ENCODE measurements at places on chromosomes 5 and 9.
A peak's percentile ranks its signal among the peaks of the same experiment; 100 is the strongest.

DNA sequence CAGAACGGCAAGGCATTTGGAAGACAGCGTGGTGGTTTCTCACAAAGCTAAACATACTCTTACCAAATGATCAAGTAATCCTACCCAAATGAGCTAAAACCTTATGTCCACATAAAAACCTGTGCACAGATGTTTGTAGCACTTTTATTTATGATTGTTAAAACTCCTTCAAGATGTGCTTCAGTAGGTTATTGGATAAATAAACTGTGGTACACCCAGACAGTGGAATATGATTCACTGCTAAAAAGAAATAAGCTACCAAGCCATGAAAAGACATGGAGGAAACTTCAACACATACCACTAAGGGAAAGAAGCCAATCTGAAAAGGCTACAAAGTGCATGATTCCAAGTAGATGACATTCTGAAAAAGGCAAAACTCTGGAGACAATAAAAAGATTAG lies 94.2 kb downstream of the FOXD1 start:
- DNase-seq: no peak

- no peak for DNase-seq
These were observed 173.3 kb downstream of the COL23A1 start for GRCh38 chr5:178416919-178417318.

GRCh38 chr5:180831139-180832093 lies 28.8 kb upstream of the MGAT1 start:
- DNase-seq: peak; percentile 88

DNA sequence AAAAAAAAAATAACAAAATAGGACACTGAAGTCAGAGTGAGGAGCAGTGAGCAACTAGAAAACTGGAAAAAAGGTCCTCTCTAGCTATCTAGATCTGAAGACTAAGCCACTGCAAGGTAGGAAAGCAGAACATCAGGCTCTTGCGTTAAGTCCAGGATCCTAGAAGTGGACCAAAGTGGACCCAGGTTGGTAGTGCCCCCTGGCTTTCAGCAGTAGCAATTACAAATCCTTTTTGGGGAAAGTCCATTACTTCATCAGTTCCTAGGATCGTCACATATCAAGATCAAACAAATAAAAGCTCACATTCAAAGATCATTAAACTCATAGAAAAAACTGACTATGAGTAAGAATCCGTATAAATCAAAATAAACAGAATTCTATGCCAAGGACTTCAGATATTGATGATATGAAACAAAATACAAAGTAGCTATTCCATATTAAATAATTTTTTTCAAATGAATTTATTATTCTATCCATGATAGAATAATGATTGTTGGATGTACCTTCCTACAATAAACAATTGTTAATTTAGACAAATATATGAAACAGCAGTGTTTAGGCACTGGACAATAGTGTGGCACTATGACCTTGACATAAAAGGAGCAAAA lies 6.5 kb upstream of the RICTOR start:
- DNase-seq: no peak

- no peak for DNase-seq
These were observed 21.4 kb downstream of the PIP5K1B start for GRCh38 chr9:68726489-68726888.

GRCh38 chr5:142626786-142627185 lies 59.1 kb downstream of the FGF1 start:
- no peak for DNase-seq

GRCh38 chr5:75886706-75887105 lies 169.5 kb upstream of the POC5 start:
- no peak for DNase-seq

DNA sequence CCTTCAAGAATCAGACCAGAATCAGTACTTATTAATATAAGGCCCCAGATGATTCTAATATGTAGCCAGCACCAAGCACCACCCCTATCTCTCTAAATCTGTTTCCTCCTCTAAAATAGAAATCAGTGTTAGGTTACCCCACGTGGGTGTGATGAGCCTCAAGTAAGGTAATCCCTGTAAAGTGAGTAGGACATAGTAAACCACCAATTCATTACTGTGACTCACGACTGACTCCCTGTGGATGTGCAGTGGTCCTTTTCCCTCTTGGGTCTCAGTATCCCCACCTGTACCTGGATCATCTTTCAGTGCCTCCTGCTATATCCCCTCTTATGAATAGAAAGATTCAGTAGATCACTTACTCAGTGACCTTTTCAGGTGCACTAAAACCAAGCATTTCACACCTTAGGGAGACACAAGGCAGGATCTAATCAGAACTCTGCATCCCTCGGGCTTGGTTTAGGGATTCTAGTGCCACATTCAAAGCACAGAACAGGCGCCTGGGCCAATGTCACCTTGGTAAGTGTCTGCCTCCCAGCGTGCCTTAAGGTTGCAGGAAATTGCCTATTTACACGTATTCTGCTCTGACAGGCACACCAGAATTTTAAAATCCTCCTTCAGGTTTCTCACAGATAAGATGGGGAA lies 12.2 kb upstream of the ALDH1B1 start:
- DNase-seq: no peak

- DNase-seq: no peak
These were observed 299.3 kb downstream of the RASEF start for GRCh38 chr9:82763656-82764055.

DNA sequence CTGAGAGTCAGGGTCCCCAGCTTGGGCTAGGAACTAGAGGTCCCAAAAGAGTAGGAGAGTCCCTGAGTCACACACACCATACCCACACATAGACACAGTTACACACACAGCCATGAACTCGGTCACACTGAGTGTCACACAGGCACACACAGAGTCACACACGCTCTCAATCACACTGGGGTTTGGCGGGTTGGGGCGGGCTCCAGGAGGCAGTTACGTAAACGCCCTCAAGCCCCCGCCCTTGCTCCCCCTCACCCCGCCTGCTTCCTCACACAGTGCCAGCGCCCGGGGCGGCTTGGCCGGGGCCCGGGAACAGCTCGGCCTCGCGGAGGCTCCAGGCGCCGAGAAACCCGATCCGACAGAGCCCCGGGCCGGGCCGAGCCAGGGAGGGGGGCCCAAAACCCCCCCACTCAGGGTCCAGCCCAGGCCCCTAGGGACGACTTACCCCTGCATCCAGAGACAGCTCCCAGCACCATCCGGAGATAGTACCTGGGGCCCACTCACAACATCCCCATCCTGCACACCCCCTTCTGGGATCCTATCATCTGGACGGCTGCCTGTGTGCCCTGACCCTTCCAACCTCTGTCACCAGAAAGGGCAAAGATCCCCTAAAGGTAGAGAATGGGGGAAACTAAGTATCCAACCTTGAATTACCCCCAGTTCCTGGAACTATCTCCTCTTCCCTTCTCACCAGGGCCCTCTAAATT lies 3.5 kb upstream of the CNTFR start:
- DNase-seq: peak; percentile 79

- DNase-seq: no peak
These were observed 64.6 kb downstream of the RGS3 start for GRCh38 chr9:113528088-113528487.

DNA sequence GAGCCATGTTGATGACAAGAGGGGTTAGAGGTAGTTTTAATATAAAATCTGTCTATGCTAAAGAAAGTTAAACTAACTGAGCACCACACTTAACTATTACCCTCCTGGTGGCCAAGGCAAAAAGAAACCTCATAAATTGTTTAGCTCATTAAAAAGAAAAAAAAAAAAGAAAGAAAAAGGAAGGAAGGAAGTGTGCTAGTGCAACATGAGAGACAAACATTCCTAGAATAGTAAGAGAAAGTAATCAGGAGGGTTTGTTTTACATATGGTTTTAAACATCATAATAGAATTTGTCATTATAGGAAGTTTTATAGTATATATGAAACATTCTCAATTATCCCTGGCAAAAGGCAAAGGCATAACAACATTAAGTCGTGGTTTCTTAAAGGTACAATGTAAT lies 152.3 kb downstream of the SNX18 start:
- DNase-seq: no peak

All from left hindlimb (tissue), 1 donor.